ENCODE measurements at places on chromosomes 1 and 21.

DNA sequence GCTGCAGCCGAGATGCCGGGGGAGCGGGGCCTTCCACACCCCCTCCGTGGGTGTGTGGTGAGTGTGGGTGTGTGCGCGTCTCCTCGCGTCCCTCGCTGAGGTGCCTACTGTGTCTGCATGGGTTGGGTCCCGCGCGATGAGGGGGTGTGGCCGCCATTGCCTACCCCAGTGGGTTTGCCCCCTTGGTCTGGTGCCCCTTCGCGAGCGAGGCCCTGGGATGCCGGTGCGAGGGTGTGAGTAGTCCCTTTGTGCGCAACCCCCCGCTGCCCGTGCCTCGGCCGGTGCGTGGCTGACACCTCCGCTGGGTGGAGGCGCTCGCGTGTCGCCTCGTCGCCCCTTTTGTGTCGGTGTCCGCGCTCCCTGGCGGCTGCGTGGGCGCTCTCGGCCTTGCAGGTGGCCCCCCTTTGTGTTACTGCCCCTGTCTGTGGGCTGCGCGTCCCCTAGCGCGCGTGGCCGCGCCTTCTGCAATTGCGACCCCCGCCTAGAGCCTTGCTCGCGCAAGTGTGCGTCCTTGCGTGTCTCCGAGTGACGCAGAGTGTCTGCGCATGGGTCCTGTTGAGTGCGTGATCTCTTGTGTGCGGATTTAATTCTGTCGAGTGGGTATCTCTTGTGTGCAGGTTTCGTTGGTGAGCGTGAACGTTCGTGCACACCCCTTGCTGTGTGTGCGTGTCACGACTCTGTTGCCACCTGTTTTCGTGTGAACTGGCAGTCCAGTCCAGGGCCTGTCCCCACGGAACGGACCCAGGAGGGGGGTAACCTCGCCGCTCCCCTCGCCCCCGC lies 553 bp downstream of the TTC3 start:
- peak; percentile 50 for DNase-seq

DNA sequence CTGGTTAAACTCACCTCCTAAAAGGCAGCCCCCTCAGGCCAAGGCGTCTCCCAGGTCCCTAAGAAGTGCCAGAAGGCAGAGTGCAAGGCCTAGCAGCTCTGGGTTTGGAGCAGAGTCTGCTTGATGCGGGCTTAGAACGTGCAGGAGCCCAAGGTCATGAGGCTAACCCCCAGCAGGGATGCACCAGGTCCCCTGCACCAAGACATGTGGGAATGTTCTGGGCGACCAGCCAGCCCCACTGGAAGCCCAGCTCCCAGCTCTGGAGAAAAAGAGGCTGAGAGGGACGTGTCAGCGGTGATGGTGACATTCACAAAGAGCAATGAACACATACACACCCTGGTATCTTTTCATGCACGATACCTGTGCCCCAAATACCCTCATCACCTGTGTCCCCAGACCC lies 5.1 kb downstream of the LRRN2 start:
- DNase-seq, result no peak

- no peak for DNase-seq
These were observed 54.1 kb downstream of the DNAJC6 start for GRCh38 chr1:65363484-65363883.

GRCh38 chr1:87450615-87451209 lies 122.0 kb downstream of the LMO4 start:
- no peak for DNase-seq

- DNase-seq, result no peak
These were observed 38.2 kb downstream of the RABIF start for GRCh38 chr1:202850593-202851362.
